ENCODE measurements at places on chromosomes 1 and 21. TPM values are rescaled to one million over a fixed set of nuclear protein-coding genes. Genes with fewer than 3 reads are reported as not detected.

- DNase-seq = no peak
These were observed 232.1 kb downstream of the ASTN1 start for GRCh38 chr1:176932114-176933104.

- DNase-seq = no peak
These were observed 2.4 kb downstream of the PTPN14 start for GRCh38 chr1:214548988-214549387.

DNA sequence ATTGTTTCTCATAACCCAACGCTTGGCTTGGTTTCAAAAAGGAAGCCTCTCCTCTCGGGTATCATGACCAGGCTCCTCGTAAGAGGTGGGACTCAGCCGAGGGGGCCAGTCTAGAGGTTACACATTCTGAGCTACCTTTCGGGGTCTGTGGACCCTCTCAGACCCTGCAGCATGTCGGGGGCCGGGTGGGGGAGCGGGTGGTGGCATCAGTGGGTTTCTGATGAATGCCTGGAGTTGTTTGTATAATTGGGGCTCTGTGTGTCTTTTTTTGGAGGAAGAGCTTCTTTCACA lies 229.3 kb downstream of the CAMTA1 start:
- no peak for DNase-seq

DNA sequence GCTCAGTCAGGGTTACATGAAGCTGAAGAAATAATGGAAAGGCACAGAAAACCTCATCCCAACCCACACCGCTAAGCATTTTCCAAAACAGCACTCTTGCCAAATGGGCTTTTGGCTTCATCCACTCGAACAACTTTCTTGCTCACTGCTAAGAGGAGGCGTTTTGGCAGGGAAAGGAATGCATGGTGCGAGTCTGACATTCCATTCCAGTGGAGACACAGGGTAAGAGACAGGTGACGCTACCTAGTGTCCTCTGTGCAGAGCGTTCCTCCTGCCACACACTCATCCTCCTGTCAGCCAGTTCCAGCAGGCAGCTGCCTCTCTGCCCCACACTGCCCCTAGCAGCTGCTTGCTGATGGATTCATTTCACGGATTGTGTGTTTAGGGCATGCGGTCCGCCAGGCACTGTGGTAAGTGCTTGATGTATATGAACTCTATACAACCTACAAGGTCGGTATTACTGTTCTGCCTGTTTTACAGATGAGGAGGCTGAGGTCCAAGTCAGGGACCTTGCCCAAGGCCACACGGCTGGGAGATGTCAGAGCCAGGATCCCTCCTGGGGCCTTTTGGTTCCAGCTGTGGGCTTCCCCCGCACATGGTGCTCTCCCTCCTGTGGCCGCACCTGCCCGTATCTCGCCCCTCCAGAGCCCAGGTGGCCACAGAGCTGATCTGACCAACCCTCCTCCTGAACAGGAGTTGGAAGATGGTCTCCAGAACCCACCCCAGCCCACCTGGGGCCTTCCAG lies 25.7 kb upstream of the BACE2 start:
- DNase-seq = no peak

CHIA gene
- total RNA-seq = not detected

DNA sequence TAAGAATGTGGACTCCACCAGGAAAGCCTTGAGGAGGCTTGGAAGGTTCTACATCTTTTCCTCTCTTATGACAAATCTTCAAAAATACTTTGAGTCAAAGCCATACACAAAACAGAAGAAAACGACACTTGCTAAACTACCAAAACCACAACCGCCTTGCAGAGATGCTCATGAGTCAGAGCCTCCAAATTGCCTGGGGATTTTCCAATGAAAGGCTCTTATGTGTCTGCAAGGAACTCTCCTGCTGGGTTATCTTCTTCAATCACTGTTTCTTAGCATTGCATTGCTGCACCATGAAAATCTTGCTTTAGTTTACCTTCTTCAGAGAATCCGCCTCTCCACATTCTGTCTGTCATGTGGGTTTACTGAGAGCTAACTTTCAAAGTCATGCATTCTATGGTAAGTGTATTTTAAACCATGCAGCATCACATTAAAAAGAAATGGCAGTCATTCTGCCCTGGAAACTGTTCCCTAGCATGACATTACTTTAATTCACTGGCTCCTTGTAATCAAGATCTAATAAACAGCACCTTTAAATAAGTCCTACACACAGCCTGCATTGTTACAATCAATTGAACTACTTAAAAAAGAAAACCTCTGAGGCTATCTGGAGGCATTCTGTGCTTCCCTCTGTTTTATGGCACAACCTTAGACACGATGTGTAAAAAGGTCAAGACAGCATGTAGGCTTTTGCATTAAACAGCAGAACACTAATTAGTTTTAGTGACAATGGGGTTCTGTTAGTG lies 210.0 kb upstream of the FOXD3 start:
- DNase-seq = no peak

GRCh38 chr1:200354243-200354642 lies 55.6 kb downstream of the ZNF281 start:
- DNase-seq = no peak

Measured in natural killer cell treated with Interleukin-12 subunit alpha and Interleukin-12 subunit beta and Interleukin-15 and Interleukin-18, amount 100 ng/mL, for 72 hours (primary cell).